ENCODE measurements at places on chromosomes 3 and 15. TPM values are rescaled to one million over a fixed set of nuclear protein-coding genes. Genes with fewer than 3 reads are reported as not detected.

GRCh38 chr3:192246847-192247559 lies 480.3 kb downstream of the FGF12 start:
- no peak for DNase-seq

GRCh38 chr3:134309987-134310700 lies 59.5 kb upstream of the RYK start:
- no peak for DNase-seq

DNA sequence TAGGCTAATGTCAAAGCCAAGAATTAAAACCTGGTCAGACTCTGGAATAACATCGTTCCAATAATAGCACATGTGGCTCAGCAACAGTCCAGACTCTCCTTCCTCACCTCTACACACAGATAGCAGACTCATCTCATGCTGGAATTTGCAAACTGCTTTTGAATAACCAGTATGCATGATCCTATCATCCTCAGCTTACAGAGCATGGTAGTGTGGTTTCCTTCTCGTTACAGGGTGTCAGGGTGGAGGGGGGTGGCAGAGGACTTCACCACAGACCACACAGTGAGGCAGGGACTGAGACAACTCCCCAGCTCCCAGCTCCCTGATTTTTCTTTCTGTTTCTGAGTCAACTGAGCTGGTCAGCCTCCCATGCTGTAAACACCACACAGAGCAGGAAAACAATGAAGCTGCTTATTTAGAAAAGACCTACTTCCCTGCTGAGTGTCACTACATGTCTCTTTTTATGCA lies 101.6 kb downstream of the RPL22L1 start:
- DNase-seq, result no peak

Gene SLC7A14
- 1.4 TPM for polyA plus RNA-seq

DNA sequence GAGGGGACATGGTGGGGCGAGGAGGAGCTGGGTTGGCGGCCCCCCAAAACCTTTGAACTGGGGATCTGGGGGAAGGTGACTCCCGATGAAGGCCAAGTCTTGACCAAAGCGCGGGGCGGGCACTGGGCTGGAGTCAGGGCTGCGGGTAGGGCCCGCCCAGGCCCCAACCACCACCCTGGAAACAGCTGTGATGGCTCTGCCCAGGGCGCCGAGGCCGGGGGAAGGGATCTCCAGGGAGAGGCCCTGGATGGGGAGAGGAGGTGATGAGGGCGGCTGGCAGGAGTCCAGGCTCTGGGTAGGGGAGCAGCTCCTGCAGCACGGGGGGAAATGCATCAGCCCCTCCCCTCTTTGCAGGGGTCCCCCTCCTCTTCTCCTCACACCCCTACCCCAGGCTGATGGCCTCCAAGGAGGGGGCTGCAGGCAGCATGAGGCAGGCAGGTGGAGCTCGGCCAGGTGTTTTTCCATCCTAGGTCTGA lies 5.9 kb upstream of the C15orf39 start:
- DNase-seq, result no peak
